ENCODE measurements at places on chromosomes 3 and 15. TPM values are rescaled to one million over a fixed set of nuclear protein-coding genes. Genes with fewer than 3 reads are reported as not detected.

DNA sequence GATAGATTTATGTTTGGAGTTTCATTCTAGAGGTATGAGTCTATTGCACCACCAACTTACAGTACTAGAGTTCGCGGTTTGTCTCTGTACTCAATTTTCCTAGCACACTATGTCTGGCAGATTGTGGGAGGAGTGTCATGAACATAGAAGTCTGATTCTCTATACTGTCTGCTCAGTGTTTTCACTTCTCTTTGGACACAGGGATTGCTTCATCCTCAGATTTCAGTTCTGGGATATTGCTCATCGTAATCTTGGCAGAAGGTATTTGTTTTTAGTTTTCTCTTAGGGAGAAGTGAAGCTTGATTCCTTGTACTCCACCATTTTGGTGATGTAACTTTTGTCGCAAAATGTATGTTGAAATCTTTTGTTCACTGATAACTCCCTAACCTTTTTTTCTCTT lies 27.8 kb upstream of the AZI2 start:
- H3K4me1 ChIP-seq, result no peaks in the 10 kb centered on the region
- H3K27me3 ChIP-seq, result no peaks in the 10 kb centered on the region
- no peak for DNase-seq
- no peak overlapping the region for H3K4me3 ChIP-seq
- H3K36me3 ChIP-seq, result no peaks in the 10 kb centered on the region

DNA sequence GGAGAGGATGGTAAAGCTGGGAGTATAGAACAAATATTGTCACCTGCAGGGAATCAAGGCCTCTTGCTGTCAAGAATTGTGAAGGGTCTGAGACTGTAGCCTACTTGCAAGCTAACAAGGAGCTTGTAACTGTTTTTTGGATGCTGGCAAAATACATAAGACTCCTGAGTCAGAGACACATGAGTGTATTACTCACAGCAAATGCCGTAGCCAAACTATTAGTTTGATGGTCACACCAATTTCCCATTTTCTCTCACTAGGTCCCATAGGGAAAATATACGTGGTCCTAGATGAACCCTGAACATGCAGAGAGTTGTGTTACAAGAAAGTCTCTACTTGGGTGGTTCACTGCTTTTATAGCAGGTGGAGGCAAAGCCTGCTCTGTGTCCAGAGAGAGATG lies 44.7 kb upstream of the LIPC start:
- H3K27ac ChIP-seq, result no peak overlapping the region
- no peaks in the 10 kb centered on the region for H3K27me3 ChIP-seq
- no peaks in the 10 kb centered on the region for H3K4me1 ChIP-seq
- no peaks in the 10 kb centered on the region for H3K36me3 ChIP-seq
- no peak for DNase-seq
- no peak overlapping the region for H3K4me3 ChIP-seq

GRCh38 chr15:73996267-73996666 lies 1.8 kb downstream of the PML start:
- H3K4me3 ChIP-seq, result peak overlapping the region; percentile 89
- peaks cover 55% of the 10 kb centered on the region for H3K36me3 ChIP-seq
- H3K4me1 ChIP-seq, result peaks cover 68% of the 10 kb centered on the region
- peak overlapping the region; percentile 90 for H3K27ac ChIP-seq
- DNase-seq, result no peak

DNA sequence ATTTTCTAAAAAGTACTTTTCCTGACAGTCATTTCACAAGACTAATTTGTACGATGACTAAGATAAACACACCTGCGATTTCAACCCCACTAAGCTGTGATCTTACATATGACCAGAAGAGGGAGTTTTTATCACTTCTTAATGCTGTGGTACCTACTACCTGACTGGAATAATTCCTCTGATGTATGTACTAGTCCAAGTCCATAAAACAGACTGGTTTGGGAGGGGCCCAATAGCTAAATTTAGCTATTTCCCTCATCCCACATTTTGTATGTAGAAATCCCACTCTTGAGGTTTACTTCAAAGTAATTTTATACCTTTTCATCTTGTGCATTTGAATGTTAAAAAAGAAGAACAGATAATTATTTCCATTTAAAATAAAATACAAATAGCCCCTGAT lies 49.7 kb upstream of the SCAANT1 start:
- no peak for DNase-seq
- no peak overlapping the region for H3K4me3 ChIP-seq
- no peaks in the 10 kb centered on the region for H3K27me3 ChIP-seq
- no peak overlapping the region for H3K27ac ChIP-seq

NEK11 gene
- 0.58 TPM for total RNA-seq

PARP15 gene
- total RNA-seq, result 36.6 TPM

PRKAR2A gene
- 35.9 TPM for total RNA-seq

DNA sequence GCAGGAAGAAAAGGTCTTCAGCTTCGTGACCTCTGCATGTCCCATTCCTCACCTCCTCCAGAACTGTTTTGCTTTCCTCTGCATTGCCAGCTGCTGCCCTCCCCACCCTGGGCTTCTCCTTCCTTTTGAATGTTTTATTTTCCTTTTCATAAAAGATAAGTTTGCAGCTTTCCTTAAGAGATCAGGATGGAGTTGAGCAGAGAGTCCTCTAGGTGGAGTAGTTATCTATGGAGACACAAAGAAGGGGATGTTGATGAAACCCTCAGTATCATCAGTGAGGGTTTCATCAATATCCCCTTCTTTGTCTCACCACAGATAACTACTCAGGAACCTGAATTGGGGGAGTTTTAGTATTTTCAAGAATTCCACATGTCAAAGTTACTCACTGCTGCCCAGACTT lies 19.0 kb upstream of the SLC25A36 start:
- no peaks in the 10 kb centered on the region for H3K4me1 ChIP-seq
- no peak overlapping the region for H3K4me3 ChIP-seq
- DNase-seq, result no peak
- H3K27ac ChIP-seq, result no peak overlapping the region

SKOR1 gene
- 0.32 TPM for total RNA-seq

DNA sequence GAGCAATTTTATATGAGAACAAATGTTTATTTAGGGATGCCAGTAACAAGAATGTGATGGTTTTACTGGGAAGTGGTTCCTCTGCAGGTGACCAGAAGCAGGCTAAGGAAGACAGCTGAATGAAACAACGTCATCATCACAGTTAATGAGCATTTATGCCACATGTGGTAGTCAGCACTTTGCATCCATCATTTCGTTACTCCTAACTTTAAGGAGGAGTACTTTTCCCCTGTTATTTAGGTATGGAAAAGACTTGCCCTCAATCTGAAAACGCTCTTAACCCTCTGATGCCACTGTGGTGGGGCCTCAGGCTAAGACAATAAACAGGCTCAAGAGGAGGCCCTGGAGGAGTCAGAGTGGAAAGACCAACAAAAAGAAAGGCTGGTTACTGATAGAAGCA lies 31.2 kb downstream of the INTS14 start:
- no peak for DNase-seq
- H3K27me3 ChIP-seq, result no peaks in the 10 kb centered on the region
- H3K36me3 ChIP-seq, result peaks cover 65% of the 10 kb centered on the region
- H3K27ac ChIP-seq, result peak overlapping the region; percentile 52

GRCh38 chr3:42686832-42687650 lies 1.7 kb downstream of the KLHL40 start:
- H3K27ac ChIP-seq, result no peak overlapping the region
- no peak overlapping the region for H3K4me3 ChIP-seq
- DNase-seq, result no peak
- H3K4me1 ChIP-seq, result peaks cover 5% of the 10 kb centered on the region
- peaks cover 15% of the 10 kb centered on the region for H3K27me3 ChIP-seq

DAZL gene
- total RNA-seq, result not detected

DNA sequence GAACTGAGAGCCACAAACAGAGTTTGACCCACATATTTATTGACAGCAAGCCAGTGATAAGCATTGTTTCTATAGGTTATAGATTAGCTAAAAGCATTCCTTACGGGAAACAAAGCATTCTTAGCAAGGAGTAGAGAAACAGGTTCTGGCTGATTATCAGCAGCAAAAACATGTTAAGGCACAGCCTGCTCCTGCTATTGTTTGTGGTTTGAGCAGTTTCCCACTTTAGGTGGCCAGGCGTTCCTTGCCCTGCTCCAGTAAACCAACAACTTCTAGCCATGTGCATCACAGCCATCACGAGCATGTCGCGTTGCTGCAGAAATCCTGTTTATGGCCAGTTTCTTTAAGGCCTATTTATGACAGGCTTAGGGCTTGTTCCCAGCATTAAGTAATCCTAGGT lies 44.7 kb upstream of the C2CD4B start:
- no peak overlapping the region for H3K27ac ChIP-seq
- H3K36me3 ChIP-seq, result no peaks in the 10 kb centered on the region
- H3K4me1 ChIP-seq, result peaks cover 17% of the 10 kb centered on the region
- H3K27me3 ChIP-seq, result peaks cover 21% of the 10 kb centered on the region
- no peak overlapping the region for H3K4me3 ChIP-seq

SLC28A1 gene
- total RNA-seq, result not detected

All from activated CD8-positive, alpha-beta T cell treated with anti-CD3 and anti-CD28 coated beads, Interleukin-2, amount 10 ng/mL, durations not matched to agents 7 days and 5 days (primary cell).